ENCODE measurements at places on chromosomes 6 and 20.

GRCh38 chr6:13838616-13839015, 24.3 kb upstream of the MCUR1 start:
- no peak for DNase-seq

DNA sequence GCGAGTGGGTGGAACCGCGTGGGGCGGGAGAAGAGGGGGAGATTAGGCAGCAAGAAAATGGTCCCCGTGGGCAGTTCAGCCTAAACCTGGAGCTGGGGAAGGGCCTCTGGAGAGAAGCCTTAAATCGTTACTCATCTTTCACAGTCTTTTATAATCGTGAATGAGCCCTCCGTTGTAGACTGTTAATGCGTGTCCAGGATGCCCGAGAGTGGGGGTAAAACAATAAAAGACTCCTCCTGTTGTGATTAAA, 11.0 kb upstream of the ELOVL5 start:
- no peak for DNase-seq

DNA sequence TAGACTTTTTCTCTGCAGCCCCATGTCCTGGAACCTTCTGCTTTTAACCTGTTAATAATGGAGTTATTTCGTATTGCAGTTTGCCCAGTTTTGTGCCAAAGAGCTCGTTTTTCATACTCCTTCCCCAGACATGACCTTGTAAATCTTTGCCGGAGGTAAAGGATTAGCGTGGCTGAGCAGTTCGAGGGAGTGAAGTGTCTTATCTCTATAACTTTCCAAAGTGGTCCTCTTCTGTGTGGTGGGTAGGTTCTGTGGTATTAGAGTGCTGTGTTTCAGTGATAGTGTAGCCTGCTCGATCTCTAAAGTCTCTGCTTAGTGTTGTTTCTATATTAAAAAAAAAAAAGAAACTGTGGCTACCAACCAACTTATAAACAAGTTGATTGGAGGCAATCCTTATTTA, 67.5 kb downstream of the FARS2 start:
- no peak for DNase-seq

- DNase-seq = no peak
Observed at GRCh38 chr6:14860774-14861173, 385.1 kb upstream of the JARID2 start.

Measured in coronary artery (tissue), 2 donors.